B cell (primary cell): ENCODE measurements at places on chromosomes 6 and 20.

DNA sequence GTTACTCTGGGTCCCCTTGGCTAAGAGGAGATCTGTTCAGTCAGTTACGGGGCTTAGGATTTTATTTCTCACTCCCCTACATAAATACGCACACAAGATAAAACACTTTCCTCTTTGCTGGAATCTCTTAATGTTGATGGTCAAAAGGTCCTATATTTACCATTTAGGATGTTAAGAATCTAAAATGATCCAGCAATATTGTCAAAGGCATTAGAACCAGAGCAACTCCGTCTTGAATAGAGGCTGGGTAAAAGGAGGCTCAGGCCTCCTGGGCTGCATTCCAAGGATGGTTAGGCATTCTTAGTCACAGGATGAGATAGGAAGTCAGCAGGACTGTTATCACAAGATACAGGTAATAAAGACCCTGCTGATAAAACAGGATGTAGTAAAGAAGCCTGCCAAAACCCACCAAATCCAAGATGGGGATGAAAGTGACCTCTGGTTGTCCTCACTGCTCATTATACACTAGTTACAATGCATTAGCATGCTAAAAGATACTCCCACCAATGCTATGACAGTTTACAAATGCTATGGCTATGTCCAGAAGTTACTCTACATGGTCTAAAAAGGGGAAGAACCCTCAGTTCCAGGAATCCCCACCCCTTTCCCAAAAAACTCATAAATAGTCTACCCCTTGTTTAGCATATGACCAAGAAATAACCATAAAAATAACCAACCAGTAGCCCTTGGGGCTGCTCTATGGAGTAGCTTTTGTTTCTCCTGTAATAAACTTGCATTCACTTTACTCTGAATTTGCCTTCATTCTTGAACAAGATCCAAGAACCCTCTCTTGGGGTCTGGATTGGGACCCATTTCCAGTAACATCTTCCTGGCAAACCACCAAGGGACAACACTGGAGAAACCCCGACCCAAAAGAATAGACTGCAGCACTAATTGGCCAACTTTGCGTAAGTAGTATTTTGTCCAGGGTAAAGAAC is 107.5 kb downstream of the DTNBP1 start:
- H3K4me1 ChIP-seq: peaks cover 22% of the 10 kb centered on the region
- peak overlapping the region; percentile 62 for H3K27ac ChIP-seq
- no peak for DNase-seq

DNA sequence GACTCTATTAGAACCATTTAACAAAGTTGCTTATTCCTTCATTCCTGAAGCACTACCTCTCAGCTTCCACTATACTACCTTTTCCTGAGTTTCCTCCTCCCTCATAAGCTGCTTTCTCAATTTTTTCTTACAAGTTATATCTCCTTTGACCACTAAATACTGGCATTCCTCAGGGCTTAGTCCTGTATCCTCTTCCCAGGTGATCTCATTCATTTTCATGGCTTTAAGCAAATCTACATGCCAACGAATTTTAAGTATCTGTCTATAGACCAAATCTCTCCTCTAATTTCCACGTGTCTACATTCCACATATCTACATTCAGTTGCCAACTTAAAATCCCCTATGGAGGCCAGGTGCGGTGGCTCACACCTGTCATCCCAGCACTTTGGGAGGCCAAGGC is 134.7 kb downstream of the BTBD9 start:
- no peak overlapping the region for H3K4me3 ChIP-seq
- H3K4me1 ChIP-seq: no peaks in the 10 kb centered on the region
- DNase-seq: no peak
- no peaks in the 10 kb centered on the region for H3K36me3 ChIP-seq
- no peaks in the 10 kb centered on the region for H3K27me3 ChIP-seq

GRCh38 chr6:24534329-24534728 is 39.6 kb downstream of the ALDH5A1 start:
- no peaks in the 10 kb centered on the region for H3K27me3 ChIP-seq
- H3K36me3 ChIP-seq: no peaks in the 10 kb centered on the region
- H3K4me1 ChIP-seq: no peaks in the 10 kb centered on the region
- H3K27ac ChIP-seq: no peak overlapping the region
- H3K4me3 ChIP-seq: no peak overlapping the region

DNA sequence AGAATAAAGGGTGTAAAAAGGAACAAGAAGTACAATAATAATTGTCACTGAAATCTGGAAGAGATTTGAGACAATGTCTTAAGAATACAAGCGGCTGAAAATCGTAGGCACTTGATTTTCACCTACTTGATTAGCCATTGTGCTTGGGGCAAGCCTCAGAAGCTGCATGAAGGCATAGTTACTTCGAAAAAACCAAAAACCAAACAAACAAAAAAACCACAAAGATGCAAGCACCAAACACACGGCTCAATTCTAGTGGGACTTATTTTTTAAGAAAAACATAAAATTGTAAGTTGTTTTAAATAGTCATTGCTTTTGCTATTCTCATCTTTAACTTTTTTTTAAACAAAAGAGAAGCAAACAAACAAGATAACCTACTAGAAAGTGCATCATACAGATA is 235.6 kb downstream of the OGFRL1 start:
- peaks cover 3% of the 10 kb centered on the region for H3K27me3 ChIP-seq
- DNase-seq: no peak
- no peaks in the 10 kb centered on the region for H3K36me3 ChIP-seq
- no peaks in the 10 kb centered on the region for H3K4me1 ChIP-seq
